ENCODE measurements at places on chromosomes 7 and 10.
A peak's percentile ranks its signal among the peaks of the same experiment; 100 is the strongest.

GRCh38 chr10:112227331-112227987 is 43.9 kb upstream of the GPAM start:
- DNase-seq = no peak

DNA sequence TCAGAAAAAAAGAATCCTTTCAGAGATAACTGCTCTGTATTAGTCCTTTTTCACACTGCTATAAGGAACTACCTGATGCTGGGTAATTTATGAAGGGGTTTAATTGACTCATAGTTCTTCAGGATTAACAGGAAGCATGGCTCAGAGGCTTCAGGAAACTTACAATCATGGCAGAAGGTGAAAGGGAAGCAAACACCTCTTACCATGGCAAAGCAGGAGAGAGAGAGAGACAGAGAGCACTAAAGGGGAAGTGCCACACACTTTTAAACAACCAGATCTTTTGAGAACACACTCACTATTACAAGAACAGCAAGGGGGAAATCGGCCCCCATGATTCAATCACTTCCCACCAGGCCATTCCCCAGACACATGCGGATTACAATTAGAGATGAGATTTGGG is 114.2 kb downstream of the TES start:
- DNase-seq = no peak

DNA sequence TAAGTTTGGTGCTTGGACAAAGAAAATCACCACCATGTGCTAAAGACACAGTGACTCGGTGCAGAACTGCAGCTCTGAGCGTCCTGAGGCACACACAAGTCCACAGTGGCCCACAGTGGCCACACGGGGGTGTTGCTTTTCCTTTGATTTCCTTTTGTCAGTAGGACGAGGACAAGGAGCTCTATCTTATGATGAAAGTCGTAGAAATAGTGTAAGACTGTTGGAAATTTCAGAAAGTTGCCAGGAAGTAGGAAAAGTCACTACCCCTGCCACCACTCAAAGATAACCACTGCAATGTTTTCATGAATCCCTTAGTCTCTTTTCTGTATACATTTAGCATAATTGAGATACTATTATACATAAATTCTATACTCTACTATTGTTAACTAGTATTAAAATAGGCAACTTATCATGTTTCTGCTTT is 146.0 kb downstream of the TNS3 start:
- DNase-seq = peak; percentile 31

GRCh38 chr10:17084258-17084657 is 45.4 kb downstream of the CUBN start:
- no peak for DNase-seq

GRCh38 chr7:25349283-25350017 is 121.2 kb upstream of the NPVF start:
- DNase-seq = no peak

DNA sequence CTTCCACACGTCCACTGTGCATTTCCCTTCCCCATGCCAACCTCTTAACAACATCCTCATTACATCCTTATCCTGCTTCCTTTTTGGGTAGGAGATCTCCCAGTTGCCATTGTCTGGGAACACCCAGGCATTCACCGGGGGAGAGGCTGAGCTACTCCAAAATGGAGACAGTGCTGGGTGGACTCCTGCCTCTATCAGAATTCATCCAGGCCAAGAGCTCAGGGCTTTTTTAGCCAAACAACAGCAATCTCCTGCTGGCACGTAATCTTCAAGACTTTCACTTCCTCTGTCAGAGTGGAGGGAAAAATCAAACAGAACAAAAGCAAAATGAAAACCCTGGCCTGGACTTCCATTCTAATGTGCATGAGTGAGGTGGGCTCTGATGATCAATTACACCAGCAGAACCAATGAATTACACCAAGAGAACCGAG is 245.0 kb downstream of the PRPF18 start:
- DNase-seq = no peak

DNA sequence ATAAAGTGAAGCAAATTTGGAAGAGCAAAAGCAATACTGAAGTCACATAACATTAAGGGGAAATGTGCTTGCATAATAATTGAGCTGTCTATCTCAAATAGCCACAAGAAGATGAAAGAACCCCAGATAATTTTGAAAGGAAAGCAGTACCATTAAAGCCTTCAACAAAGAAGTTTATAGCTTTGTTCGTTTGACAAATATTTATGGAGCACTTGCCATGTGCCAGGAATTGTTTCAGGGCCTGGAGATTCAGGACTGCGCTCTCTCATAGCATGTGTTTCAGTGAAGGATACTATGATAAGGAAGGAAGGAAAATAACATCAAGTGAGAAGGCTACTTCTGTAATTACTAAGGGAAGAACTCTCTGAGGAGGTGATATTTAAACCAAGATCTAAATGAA is 212.3 kb upstream of the CSTF2T start:
- DNase-seq = no peak

- no peak for DNase-seq
Measured at GRCh38 chr7:99699946-99700345, 20.1 kb upstream of the CYP3A5 start.

DNA sequence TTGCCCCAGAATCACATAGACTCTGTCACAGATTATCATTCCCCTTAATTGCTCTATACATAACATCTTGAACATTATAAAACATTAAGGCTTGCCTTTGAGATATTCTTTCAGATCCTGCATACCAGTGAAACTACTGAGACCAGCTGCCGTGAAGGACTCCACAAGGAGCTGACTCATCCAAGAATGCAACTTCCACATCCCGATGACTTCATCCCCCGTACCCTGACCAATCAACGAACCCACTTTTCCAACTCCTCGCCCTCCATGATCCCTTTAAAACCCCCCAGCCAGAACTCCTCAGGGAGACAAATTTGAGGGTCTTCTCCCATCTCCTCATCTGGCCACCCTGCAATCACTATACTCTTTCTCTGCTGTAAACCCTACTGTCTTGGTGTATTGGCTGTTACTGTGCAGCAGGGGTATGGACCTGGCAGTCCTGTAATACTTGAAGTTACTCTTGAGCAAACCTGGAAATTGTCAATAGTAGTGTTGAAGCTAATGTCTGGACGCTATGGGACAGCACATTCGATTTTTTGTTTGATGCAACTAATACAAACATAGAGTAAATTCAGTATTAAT is 49.8 kb downstream of the HTR5A start:
- DNase-seq = no peak

All from HFF-Myc (cell line).